ENCODE measurements at places on chromosomes 1 and 21.
A peak's percentile ranks its signal among the peaks of the same experiment; 100 is the strongest.

DNA sequence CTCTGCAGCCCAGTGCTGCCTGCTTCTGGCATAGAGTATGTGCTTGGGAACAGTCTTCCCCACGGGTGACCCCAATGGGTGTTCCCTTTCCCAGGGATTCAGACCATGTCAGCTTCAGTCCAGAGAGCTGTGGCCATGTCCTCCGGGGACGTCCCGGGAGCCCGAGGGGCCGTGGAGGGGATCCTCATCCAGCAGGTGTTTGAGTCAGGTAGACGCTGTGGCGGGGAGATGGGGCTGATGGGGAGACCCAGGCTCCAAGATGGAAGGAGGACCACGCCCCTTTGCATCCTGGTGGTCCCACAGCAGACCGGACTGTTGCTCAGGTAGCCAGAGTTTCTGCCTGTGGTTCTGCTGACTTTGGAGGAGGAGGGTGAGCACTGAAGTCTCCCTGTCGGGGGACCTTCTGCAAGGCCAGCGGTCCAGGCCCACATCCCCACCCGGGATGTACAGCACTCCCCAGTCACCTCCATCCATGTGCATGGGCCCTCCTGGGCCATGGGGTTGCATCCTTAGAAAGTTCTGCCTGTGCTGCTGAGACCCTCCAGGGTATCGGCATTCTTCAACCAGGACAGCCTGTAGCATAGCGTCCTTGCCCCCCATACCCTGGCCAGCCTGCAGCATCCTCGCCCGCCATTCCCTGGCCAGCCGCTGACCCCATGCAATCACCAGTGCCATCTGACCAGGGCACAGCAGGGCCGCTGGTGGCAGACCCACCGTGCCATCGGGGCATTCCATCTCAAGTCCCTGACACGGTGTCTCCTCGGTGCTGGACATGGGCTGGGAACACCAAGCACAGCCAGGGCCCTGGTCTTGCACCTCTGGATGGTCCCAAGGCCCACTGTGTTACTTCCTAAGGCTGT, 2.8 kb downstream of the AIRE start:
- H3K27me3 ChIP-seq: no peaks in the 10 kb centered on the region
- H3K4me3 ChIP-seq: no peak overlapping the region
- H3K27ac ChIP-seq: no peak overlapping the region

GRCh38 chr21:44589586-44590305, 2.6 kb downstream of the KRTAP10-6 start:
- no peak overlapping the region for H3K4me3 ChIP-seq
- H3K27me3 ChIP-seq: peaks cover 29% of the 10 kb centered on the region
- no peaks in the 10 kb centered on the region for H3K36me3 ChIP-seq
- no peak overlapping the region for H3K27ac ChIP-seq
- H3K4me1 ChIP-seq: no peaks in the 10 kb centered on the region
- no peak for DNase-seq

GRCh38 chr1:60283690-60284089, 210.1 kb upstream of the C1orf87 start:
- no peak for DNase-seq
- H3K27ac ChIP-seq: no peak overlapping the region
- no peaks in the 10 kb centered on the region for H3K36me3 ChIP-seq
- H3K4me1 ChIP-seq: peaks cover 10% of the 10 kb centered on the region

- no peak overlapping the region for H3K4me3 ChIP-seq
- peaks cover 92% of the 10 kb centered on the region for H3K36me3 ChIP-seq
- H3K27me3 ChIP-seq: no peaks in the 10 kb centered on the region
- DNase-seq: peak; percentile 46
- peaks cover 66% of the 10 kb centered on the region for H3K4me1 ChIP-seq
- H3K27ac ChIP-seq: peak overlapping the region; percentile 68
These were observed 3.9 kb upstream of the IFI44 start for GRCh38 chr1:78645723-78646122.

GRCh38 chr1:53888681-53889080, 916 bp downstream of the YIPF1 start:
- peaks cover 20% of the 10 kb centered on the region for H3K4me1 ChIP-seq
- DNase-seq: no peak
- H3K4me3 ChIP-seq: peak overlapping the region; percentile 98
- peak overlapping the region; percentile 41 for H3K27ac ChIP-seq
- H3K27me3 ChIP-seq: no peaks in the 10 kb centered on the region

All from activated CD8-positive, alpha-beta memory T cell treated with anti-CD3 and anti-CD28 coated beads, Interleukin-2, amount 10 ng/mL, durations not matched to agents 7 days and 5 days (primary cell).